ENCODE measurements at places on chromosomes 6 and 20. TPM values are rescaled to one million over a fixed set of nuclear protein-coding genes. Genes with fewer than 3 reads are reported as not detected.

DNA sequence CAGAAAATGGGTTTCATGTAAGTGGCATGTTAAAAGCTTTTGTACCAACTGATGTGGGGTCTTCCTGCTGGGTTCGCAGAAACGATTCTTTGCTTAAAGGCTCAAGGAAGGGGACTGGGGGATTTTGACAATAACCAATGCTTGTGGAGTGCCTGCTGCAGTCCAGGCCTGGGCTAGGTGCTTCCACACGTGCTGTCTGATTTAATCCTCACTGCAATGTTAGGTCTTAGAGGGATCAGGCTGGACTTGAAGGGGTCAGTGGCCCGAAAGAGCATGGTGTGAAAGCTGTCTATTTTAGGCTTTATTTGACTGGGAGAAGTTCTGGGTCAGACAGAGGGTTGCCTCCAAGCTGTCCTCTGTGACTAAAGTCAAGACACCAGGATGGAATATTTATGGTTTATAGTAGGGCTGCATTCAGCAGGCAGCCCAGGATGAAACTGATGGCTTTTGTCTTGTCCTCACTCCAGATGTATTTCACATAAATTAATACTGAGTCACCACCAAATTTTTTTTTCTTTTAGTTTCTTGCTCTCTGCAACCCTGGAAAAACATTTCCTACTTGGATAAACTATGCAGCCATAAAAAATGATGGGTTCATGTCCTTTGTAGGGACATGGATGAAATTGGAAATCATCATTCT, 219.1 kb downstream of the ZMYND8 start:
- DNase-seq = no peak

- peak; percentile 87 for DNase-seq
Measured at GRCh38 chr6:90286884-90287488, 9.7 kb downstream of the BACH2 start.

- DNase-seq = no peak
Measured at GRCh38 chr6:6256259-6256658, 64.2 kb downstream of the F13A1 start.

- DNase-seq = no peak
Measured at GRCh38 chr6:144315981-144316861, 31.1 kb downstream of the UTRN start.

GRCh38 chr20:54173653-54174456, at the start of gene CYP24A1:
Gene CYP24A1, minus strand, starts transcription at chr20:54173986. Its CDS starts 407 bp downstream, at chr20:54173579.
- DNase-seq = no peak

DNA sequence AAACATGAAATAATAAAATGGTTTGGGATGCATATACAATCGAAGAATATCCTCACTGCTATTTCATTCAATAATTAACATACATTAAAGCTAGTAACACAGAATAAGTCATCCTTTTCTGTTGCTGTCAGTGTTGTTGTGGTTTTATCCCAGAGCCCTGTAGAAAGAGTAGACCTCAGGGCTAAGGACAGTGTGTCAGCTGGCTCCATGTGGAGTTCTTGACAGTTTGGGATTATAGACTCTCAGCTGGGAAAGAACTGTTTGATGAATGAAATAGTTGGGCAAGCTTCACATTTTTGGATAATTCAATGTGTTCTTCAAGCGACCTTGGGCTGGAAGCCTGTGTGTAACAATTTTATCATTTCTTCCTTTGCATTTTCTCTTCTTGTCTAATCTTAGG, 10.1 kb downstream of the UTRN start:
- DNase-seq = no peak

- DNase-seq = no peak
Measured at GRCh38 chr6:150249261-150249660, 106.4 kb downstream of the PPP1R14C start.

- DNase-seq = no peak
Measured at GRCh38 chr6:158019416-158019815, 37.8 kb downstream of the SYNJ2 start.

DNA sequence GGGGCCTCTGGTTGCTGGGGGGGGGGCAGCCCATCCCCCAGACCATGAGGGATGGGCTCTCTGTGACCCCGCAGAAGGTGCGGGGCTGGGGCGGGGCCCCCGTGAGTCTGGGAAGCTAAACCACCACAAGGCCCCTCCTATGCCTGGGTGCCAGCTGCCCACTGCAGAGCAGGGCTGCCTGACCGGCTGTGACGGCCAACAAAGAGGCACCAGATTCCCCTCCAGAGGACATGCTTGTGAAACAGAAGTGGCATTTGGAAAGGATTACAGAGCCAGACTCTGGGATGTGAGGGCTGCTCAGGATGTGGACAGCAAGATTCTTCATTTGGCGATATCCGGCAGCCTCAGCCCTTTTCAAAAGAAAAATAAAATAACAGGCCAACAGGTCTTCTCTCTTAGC, 16.5 kb upstream of the NTSR1 start:
- no peak for DNase-seq

DNA sequence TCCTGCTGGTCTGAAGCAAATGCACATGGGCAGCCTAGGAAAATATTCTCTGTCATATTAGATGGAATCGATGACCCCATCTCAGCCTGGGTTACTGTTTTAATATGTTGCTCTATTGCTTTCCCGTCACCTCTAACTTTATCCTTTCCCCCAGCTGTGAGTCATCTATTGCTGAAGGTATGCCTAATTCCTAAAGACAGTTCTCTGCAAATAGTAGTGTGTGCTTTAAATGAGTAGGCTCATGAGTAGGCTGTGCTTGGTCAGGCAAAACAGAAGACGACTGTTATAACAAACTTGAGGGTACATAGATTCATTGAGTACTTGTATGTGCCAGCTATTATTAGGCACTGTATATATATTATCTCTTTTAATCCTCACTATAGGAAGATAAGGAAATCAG, 47.2 kb downstream of the CTNNBL1 start:
- no peak for DNase-seq

- peak; percentile 62 for DNase-seq
Measured at GRCh38 chr6:10510592-10511367, 10.4 kb upstream of the GCNT2 start.

- no peak for DNase-seq
Measured at GRCh38 chr6:148532698-148533097, 190.1 kb downstream of the SASH1 start.

Gene PRL
- not detected for total RNA-seq

Gene EFCAB8
- total RNA-seq = 0.20 TPM

Gene HECA
- 8.9 TPM for total RNA-seq

Gene LY6G6C
- not detected for total RNA-seq

Gene FAM217A
- total RNA-seq = not detected

Gene STMN3
- total RNA-seq = 71.6 TPM

Gene GTSF1L
- not detected for total RNA-seq

Gene PROCR
- total RNA-seq = 21.3 TPM

All from H1 (cell line).